ENCODE measurements at places on chromosomes 3 and 15.

DNA sequence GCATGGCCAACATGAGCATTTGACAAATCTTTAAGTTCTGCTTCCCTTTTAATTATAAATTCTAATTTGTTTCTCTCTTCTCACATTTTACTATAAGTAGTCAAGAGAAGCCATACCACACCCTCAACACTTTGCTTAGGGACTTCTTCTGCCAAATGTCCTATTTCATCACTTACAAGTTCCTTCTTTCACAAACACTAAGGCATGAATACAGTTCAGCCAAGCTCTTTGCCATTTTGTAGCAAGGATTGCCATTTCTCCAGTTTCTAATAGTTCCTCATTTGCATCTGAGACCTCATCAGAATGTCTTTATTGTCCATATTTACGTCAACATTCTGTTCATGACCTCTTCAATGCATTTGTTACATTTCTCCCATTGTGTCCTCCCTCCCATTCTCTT is 29.4 kb downstream of the SLC22A14 start:
- DNase-seq = no peak

GRCh38 chr3:105610473-105610872 is 243.8 kb downstream of the ALCAM start:
- DNase-seq = no peak

DNA sequence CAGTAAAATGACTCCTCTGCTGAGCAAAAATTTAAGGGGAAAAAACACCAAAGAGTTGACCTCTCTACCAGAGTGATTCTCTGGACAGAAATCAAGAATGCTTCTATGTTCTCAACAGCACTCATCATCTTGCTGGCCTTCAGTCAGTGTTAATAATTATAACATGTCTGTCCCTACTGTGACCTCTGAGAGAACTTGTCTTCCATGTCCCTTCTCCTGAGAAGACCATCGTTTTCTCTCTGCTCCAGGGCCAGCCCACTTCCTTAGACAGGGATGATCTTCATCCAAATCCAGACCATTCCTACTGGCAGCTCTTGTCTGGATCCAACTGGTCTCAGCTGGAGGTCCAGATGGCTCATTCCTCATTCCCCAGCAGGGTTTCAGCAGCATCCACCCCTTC is 139.0 kb upstream of the NECTIN3 start:
- DNase-seq = no peak

DNA sequence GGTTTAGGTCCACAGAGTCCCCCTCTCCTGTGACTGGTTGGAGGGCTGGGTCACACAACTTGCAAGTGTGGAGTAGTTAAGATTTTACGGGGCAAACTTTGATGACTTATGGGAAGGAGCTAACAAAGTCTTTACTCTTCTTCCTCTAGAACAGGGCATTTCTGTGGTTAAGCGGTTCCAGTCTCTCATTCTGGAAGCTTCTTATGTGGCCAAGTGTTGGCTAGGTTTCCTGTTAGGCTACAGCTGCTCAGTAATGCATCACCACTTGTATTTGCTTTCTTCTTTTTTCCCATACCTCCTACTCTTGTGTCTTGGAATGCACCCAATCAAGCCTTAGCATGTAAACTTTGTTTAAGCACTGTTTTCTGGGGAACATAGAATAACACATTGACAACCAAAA is 100.6 kb upstream of the PLAAT1 start:
- DNase-seq = no peak

- DNase-seq = no peak
These were observed 42.2 kb downstream of the KLHL25 start for GRCh38 chr15:85752491-85752961.

DNA sequence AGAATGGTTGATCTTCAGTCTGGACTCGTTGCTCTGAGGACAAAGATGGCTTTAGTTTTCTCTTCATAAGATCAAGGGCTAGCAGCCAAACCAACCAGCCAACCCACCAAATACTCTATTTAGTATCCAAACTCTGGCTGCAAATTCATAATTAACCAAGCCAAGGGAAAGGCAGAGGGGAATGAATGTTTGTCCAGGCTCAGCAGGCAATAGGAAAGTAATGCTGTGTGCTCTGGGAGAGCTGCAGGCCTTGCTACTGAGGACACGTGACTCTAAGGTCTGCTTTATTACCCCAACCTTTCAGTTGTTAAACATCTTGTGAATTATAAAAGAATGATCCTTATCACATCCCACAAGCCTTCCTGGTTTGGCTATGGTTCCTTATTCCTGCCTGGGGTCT is 52.3 kb upstream of the GALNT15 start:
- DNase-seq = no peak

- no peak for DNase-seq
These were observed 568.7 kb upstream of the UBE2E2 start for GRCh38 chr3:22634433-22634832.

DNA sequence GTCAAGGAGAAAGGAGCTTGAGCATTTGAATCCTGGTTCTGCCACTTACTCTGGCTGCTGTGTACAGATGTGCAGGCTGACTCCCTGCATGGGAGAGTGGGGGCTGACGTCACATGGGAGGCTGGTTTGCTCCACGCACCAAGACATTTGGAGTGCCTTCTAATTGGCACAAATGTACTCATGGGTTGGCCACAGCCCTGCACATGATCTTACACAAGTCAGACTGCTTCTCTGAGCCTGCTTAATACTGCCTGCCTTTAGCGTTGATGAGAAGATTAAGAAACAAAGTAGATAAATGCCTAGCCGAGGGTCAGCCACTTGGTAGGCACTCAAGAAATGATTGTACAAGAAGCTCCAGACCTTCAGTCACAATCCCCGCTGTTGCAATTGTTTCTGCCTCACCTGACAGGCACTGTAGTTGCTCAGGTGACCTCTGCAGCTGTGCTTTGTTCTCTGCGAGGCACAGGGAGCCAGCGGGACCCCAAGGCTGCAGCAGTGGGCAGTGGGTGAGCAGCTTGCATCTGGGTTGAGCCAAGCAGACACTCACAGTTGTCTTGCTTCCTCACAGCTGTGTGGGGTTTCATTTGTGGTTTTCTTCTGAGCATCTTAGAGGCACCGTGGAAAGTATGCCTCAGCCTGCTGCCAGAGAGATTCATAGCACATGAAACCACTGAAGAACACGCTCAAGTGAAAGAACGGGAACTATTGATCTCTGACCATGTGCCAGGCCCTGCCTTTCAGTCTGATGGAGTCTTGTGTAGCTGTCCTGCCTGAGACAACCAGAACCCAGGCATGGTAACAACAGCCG is 33.1 kb downstream of the GRK7 start:
- DNase-seq = no peak

DNA sequence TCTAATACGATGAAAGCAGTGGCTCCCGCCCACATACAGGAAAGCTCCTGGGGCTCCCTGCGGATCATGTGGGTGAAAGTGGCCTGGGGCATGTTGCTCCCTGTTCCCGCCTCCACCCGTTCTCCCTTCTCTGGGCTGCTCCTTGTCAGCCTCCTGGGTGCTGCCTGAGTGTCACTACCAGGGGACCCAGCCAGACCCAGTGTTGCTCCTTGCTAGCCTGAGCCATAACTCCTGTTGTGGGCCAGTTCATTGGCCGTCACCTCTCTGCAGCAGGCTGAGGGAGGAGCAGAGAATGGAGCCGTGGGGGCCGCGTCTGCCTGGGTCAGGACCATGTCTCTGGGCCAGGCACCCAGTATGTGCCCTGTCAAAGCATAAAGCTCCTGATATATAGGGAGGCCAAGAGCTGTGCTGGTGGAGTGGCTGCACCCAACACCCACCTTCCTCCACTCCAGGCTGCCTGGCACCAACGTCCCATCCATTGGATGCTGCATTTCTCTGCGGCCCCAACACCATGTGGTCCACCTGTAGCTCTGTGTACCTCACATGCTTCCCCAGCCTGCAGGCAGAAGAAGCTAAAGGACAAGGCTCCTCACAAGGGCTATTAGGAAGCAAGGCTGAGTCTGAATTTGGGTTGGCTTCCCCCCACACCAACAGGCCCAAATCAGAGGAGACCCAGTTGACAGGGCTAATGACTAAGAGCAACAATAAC is 40.5 kb downstream of the KLF13 start:
- DNase-seq = no peak

DNA sequence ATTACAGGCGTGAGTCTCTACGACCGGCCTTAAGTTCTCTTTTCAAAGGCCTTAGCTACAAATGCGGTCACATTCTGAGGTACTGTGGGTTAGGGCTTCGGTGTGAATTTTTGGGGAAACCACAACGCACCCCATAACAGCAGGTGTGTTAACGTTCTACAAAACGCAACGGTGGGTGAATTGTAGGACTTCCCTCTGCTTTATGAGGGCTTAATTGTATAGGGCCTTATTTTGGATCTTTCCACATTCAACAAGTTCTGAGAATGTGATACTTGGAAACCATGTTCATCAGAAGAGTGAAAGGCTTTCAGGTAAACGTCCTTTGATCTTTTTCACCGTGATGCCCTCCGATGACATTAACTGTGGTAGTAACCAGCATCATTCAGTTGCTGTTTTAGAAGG is 998.6 kb upstream of the CFAP20DC start:
- DNase-seq = no peak

Data from AG04450 (cell line).